ENCODE measurements at places on chromosomes 2 and 18. TPM values are rescaled to one million over a fixed set of nuclear protein-coding genes. Genes with fewer than 3 reads are reported as not detected.

DNA sequence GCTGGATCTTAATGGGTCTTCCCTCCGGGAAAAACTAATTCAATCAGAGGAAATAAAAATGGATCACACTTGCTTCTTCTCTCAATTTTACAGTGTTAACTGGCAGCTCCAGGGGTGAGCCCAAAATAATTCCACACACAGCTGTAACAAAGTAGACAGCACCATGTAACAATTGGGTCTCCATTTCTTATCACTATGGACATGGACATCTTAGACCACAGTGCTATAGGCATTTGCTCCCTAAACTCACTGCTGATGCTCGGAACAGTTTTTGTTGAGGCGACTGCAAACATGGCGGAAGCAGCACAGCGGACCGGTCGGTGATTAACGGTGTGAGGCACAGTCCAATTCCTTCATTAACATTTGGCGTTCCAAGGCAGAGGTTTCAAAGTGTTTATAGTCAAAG, 144.7 kb upstream of the NCK2 start:
- DNase-seq, result no peak

- no peak for DNase-seq
Observed at GRCh38 chr2:66604326-66604725, 169.4 kb downstream of the MEIS1 start.

GRCh38 chr2:84833481-84834150, 47.3 kb downstream of the TRABD2A start:
- DNase-seq, result no peak

DNA sequence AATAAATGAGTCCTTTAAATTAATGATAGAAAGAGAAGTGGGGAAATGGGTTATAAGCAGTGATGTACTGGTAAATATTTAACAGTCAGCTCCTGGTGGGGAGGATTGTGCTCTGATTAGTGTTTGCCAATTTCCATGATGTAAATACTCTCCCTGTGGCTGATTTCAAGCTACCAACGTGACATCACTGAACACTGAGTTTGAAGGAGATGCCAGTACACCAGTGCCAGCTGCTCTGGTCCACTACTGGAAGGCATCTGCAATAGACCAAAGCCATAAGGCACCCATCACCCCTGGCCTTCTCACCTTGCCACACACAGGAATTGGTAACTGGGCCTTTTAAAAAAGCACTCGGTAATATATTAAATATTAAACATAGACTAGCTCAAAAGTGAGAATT, 77.7 kb downstream of the TGOLN2 start:
- no peak for DNase-seq

Gene RBM44
- total RNA-seq, result 0.27 TPM

Gene SULT1C2
- total RNA-seq, result under 0.01 TPM
